ENCODE measurements at places on chromosomes 2 and 18.

DNA sequence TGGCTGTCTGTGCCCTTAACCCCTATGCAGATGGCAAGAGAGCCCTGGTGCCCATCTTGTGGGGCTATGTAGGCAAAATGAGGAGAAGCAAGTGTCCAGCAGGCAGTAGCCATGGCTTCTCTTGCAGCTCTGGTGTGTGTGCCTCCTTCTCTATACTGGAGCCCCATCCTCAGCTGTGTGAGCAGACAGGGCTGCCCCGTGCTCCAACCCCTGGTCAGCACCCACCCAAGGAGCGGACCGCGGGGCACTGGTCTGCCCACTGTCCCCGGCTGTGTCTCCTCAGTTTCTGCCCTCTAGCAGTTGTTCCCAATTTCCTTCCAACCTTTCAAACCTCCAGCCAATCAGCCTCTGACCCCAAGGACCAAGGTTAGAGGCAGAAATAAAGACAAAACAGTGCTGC, 134.9 kb upstream of the GLI2 start:
- DNase-seq = no peak

- no peak for DNase-seq
Observed at GRCh38 chr18:29164020-29164706, 987.2 kb upstream of the CDH2 start.

GRCh38 chr2:161337247-161337646, 29.0 kb downstream of the PSMD14 start:
- DNase-seq = no peak

DNA sequence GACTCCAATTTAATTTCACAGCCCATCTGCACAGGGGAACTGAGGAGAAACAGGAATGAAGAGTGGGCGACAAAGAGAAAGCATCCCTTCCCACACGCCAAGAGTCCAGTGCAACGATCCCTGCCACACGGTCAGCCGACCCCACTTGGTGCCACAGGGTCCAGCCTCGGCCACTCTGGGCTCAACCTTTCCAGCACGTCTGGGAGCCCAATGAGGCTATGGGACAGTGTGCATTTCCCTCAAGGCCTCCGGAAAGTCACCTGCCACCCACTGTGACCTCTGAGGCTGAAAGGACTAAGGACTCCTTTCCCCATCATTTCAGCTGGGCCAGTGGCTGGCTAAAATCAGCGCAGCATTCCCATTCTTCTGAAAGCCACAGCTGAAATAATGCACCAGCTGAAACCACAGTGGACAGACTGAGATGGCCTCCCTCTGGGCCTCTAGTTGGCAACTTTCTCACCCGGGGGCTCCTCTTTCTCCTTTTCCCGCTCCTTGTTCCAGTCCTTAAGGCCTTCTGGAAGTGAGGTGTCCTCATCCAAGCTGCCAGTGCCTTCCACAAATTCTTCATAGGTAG, 21.2 kb downstream of the TUBB6 start:
- DNase-seq = peak; percentile 76

DNA sequence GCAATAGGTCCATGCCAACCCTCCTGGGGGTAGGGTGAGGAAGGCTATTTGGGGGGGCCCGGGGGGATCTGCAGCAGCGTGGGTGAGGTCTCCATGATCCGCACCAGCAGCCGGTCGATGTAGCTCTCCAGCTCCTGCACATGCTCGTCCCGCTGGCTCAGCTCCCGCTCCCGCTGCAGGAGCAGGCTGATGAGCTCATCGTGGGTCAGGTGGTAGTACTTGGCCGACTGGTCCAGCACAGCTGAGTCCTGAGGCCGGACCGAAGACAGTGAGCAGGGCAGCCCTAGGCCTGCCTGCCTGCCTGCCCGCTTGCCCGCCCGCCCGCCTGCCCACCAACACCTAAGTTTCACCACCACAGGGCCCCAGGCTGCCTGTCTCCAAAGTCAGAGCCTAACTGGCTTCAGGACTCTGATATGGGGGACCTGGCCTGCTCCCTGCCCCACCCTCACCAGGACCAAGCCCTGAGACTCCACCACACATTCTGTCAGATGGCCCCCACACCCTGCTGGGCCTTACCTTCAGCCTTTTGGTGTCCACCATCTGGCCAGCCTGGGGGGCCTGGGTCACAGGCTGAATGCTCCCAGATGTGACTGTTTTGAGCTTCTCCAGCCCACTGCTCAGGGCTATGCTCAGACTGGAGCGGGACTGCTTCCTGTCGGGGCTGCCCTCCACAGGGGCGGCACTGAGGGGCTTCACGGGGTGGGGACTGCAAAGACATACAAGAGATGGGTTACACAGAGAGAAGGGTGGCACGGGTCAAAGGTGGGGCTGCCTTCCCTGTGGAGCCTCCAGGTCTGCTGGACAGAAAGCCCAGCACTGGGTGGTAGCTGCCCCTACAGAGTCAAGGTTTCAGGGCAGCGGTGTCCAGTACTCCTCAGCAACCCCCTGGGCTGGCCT, 4.2 kb upstream of the SFXN5 start:
- DNase-seq = no peak

GRCh38 chr2:46471697-46472096, 7.7 kb upstream of the TMEM247 start:
- no peak for DNase-seq

GRCh38 chr2:215825707-215826106, 187.6 kb downstream of the MREG start:
- no peak for DNase-seq

DNA sequence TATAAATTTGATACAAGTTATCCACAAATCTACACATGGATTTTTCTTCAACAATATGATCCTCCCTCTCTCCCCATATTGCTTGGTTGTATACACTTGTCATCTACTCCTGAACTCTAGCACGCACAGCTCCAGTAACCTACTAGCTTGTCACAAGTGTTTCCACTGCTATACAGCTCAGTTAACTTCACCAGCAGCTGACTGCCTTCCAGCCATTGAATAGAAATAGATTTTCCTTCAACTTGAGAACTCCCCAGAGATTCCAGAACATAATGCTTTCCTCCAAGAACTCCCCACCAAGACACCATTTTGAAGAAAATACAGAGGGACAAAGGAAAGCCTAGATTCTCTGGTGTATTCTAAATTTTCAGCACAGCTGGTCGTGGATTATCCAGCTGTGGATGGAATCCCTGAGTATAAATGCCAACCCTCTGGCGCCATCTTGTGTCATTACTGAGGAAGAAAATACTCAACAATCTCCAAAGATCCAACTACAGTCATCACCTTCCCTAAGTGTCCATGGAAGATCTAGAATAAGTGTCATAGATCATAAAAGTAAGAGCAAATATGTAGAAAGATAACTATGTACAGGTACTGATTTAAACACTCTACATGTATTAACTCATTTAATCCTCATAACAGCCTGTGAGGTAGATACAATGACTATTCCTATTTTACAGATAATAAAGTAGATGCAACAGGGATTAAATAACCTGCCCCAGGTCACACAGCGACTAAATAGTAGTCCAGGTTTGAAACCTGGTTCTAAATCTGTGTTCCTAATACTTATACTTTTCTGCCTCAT, 156.7 kb downstream of the ARHGAP28 start:
- DNase-seq = no peak

DNA sequence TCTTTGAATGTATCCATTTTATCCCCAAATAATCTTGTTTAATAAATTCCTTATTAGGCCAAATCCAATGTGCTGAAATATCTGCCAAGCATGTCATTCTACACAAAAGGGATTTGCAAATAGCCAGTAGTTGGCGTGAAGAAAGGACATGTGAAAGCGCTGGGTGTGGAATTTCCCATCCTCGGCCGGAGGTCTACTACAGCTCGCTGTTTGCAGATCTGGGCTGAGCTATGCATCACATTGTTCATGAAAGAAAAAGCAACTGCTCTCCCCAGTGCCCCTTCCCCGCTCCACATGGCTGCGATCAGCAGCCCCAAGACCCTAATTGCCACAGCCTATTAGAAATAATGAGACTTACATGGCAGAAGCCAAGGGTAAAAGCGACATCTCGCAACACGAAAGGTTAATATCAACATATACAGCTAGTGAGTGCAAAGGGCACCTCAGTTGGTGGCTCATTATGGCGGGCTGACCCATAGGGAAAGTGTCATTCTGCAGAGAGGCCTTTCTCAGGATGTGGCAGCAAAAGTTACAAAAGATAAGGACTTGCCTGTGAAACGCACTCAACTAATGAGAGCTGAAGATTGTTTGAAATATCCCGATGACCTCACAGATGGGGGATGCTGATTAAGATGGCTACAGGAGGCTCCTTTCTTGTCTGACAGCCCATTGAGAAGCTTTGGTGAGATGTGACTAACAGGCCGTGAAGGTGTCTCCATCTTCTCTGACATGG, 126.9 kb upstream of the CYP1B1 start:
- no peak for DNase-seq

- no peak for DNase-seq
Observed at GRCh38 chr2:188091220-188091619, 200.5 kb upstream of the GULP1 start.

- DNase-seq = peak; percentile 50
Observed at GRCh38 chr18:79614211-79614955, 65.2 kb upstream of the CTDP1 start.

GRCh38 chr2:45506756-45507155, 104.3 kb downstream of the SRBD1 start:
- DNase-seq = no peak
